GOT3 (cell line): ENCODE measurements at places on chromosomes 6 and 20.

DNA sequence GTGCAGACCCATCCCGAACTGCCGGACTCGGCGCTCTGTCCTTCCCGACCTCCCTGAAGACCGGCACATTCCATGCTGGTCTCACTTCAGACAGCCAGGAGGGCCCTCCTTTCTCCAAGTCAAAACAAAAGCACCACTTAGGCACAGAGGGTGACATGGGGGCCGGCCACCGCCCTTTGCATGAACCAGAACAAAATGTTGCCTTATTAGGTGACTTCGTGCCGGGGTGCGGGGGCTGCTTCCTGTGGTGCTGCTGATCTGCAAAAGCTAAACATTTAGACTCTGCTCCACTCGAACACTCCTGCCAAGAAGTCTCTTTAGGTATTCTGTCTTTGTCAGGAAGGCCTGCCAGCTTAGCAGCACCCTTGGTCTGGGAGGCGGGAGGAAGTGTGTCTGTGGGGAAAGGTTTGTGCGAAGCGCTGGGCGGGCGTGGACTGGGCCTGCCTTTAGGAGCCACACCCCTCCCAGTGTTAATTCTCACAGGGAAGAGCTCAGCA lies 133.8 kb downstream of the SMOC2 start:
- DNase-seq, result no peak

- no peak for DNase-seq
These were observed 345.9 kb downstream of the TAF4 start for GRCh38 chr20:61719691-61720347.

DNA sequence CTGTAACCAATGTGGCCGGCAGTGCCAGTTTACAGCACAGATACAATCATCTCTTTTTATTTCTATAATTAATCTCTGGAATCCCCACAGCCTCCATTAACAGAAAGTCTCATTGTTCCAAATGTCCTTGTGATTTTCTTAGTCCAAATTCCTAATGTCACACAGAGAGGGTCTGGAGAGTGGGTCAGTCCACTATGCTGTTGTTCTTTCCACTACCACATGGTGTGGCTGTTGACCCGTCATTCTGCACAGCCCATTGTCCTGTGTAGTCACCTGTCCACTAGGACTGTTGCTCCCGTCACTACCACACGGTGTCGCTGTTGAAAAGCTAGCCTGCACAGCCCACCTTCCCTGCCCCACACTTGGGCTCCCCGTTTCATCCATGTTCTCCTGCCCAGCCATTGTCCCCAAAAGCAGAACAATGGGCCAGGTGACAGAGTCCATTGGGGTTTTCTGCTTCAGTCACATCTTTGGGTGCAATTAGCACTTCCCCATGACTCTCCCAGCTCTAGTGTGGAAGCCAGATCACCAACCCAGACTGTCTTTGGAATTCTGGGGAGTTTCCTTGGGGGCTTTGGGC lies 8.6 kb upstream of the LBP start:
- DNase-seq, result no peak

GRCh38 chr6:169160091-169160854 lies 93.4 kb downstream of the THBS2 start:
- no peak for DNase-seq

DNA sequence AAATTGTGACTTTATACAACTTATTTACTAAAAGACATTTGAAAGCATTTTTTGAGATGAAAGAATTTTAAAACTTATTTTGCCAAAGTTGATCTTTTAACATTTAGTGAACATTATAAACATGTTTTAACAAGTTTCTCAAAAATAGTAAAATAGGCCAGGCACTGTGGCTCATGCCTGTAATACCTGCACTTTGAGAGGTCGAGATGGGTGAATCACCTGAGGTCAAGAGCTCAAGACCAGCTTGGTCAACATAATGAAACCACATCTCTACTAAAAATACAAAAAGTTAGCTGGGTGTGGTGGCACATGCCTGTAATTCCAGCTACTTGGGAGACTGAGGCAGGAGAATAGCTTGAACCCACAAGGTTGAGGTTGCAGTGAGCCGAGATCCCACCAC lies 78.6 kb downstream of the CLVS2 start:
- no peak for DNase-seq

DNA sequence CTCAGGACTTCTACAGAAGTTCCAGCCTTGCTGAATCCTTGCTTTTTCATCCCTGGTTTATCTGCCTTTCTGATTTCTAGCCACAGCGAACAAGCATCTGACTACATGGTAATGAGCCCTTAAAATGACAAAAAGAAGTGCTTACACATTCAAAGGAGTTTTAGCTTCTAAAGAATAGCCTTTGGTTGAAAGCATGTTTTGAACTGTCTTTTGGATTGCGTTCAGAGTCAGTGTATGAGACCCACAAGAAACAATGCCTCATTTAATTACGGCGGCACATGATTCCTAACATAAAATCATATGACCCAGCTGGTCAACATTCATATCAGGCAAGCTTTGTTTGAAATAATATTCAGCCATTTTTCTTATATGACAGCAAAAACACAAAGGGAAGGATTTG lies 784.2 kb downstream of the KIF16B start:
- no peak for DNase-seq

- DNase-seq, result no peak
These were observed 902.3 kb upstream of the CITED2 start for GRCh38 chr6:140276719-140277118.

DNA sequence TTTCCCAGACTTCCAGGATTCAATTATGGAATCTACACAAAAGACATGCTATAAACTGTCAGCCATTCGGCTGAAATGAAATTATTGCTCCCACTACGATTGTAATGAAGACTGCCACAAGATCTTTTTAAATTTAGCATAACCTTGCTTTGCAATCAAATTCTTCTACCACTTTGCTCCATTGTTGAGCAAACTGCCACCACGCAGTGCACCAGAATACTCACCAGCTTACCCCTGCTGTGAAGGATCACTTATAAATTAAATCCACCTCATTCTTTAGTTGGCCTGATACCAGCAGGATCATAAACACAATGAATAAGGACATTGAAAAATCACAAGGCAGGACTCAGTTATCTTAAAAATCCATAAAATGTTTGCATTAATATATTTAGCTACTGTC lies 151.8 kb upstream of the PRND start:
- no peak for DNase-seq

DNA sequence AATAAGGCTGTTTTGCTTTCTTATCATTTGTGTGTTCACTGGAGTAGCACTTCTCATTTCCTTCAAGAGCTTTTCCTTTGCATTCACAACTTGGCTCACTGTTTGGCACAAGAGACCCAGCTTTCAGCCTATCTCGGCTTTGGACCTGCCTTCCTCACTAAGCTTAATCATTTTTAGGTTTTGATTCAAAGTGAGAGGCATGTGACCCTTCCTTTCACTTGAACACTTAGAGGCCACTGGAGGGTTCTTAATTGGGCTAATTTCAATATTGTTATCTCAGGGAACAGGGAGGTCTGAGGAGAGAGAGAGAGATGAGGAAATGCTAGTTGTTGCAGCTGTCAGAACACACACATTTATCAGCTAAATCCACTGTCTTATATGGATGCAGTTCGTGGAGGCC lies 82.9 kb upstream of the SCAF8 start:
- no peak for DNase-seq

GRCh38 chr6:41545247-41545702 lies 906 bp upstream of the FOXP4 start:
- no peak for DNase-seq

- no peak for DNase-seq
These were observed 1.1 kb downstream of the CITED2 start for GRCh38 chr6:139373154-139373927.

DNA sequence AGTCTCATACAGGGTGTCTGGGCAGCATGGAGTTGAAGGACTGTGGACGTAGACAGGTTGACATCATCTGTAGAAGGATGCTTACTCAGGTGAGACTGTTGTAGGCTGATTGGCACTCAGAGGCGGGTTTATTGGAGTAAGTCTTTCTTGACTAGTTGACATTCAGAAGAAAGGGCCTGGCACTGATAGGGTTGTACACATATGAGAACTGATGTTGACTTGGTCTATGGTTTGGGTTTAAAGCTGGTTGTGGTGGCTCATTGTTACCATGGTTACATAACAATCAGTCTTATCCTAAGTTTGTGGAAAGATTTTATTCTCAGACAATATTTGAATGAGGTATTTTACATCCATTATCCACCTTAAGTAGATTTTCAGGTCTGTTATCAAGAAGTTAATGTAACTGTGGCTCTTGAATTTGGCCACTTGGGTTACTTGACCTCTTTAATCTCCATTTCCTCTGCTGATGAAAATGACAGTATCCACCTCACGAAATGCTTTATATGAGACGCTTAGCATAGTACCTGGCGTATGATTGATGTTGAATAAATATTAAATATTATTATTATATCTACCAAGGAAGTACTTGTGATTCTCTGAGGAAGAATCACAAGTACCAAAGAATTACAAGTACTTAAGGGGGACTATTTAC lies 109.3 kb downstream of the DNAH8 start:
- DNase-seq, result no peak

- DNase-seq, result no peak
These were observed 384 bp upstream of the MANEA start for GRCh38 chr6:95576998-95577303.

DNA sequence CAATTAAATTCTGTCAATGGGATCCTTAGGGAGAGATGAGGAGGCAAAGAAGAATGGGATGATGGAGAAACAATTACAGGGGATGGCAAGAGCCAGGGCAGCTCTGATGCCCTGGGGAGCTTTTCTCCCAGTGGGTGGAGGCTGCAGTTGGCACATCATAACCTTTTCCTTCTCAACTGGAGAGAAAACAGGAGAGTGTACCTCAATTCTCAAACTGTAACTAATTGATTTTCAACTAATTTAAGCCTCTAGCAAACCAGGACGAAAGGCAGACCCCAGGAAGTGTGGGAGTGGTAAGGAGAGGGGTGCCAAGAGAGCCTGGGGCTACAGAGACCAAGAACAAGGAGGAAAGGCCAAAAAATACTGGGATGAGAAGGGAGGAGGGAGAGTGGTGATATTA lies 5.7 kb downstream of the BMP5 start:
- DNase-seq, result no peak

DNA sequence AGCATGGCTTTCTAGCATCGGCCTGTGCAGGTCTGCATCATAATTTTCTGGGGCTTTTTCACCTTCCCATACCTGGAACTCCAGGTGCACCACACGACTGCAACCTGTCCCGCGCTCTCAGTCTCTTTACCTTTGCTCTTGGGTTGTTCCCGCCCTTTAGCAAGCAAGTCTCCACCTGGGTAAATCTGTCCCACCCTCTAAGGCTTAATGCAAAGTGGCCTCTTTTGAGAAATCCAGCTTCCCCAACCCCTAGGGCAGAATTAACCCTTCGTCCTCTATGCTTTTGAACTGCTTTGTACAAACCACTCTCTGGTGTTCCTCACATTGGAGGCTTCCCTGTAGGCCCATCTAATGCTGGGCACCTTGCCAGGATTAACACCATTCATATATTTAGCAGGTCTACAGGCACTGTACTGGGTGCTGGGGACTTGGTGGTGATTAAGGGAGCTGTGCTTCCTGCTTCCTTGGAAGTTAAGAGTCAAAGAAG lies 2.8 kb downstream of the ITPR3 start:
- DNase-seq, result no peak

DNA sequence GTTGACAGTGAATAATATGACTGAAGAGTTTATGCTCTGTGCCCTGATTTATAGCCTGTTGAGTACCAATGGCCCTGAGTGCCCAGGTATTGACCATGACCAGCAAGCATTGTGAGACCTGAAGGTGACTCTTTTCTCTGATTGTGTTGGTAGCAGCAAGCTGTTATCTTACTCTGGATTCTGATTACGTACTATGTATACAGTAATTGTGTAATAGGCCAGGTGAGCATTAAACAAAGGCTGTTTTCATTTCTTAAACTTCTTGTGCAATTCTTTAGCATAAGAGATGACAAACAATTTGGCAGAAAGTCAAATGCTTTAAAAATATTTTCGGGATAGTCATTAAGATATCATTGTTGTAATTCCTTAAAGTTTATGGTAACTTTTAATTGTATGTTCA lies 111.7 kb upstream of the PTPRK start:
- DNase-seq, result no peak

GRCh38 chr6:53144802-53145201 lies 3.8 kb downstream of the GCM1 start:
- DNase-seq, result no peak

GRCh38 chr6:94215552-94215951 lies 796.2 kb upstream of the EPHA7 start:
- no peak for DNase-seq

DNA sequence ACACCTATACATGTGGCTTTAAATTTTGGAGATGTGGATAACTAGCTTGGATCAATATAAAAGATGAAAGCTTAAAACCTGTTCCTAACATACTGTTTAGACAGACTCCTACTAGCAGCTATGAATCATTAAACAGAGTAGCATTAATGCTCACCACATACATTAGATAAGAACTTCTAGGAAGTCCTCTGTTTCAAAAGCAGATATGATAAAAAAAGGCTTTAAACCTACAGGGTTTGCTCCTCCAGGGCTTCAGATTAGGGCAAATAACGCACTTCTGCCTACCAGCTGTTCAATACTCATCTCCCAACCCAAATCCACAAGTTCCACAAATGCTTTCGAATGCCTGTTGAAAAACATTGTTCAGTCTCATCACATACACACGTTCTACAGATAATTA lies 1.5 kb downstream of the REPS1 start:
- no peak for DNase-seq

DNA sequence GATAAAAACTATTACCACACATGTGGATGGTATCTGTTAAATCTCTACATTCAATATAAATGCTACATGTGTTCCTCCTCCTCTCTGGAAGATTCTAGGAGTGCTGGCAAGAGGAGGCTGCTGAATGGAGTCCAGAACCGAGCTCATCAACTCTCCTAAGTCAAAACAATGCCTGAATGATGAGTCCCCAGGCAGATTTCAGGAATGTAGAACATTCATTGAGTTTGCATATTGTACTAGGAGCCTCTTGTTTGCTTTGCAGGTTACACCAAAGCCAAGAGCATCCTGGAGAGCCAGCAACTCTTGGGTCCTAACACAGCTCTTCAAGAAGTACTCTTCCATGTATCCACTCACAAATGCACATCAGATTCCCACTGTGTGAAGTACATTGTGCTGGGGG lies 117.6 kb upstream of the UST start:
- no peak for DNase-seq

DNA sequence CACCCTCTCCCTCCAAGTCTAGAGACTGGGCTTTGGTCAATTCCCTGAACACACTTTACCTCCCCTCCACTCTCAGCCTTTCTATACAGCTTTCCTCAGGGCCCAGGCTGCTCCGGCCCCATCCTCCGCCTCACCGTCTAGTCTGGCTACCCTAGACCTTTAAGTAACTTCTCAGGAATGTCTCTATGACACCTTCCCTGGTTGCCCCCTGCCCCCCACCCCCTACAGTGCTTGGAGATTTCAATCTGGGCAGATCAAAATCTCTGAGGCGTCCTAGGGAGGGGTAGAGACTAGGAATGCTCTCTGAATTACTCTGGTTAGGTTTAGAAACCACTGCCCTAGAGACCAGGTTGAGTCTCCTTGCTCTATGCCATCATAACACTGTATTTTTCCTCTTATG lies 6.1 kb downstream of the UBE2J1 start:
- DNase-seq, result no peak

- DNase-seq, result no peak
These were observed 6.5 kb downstream of the BTN2A2 start for GRCh38 chr6:26389349-26389894.

- DNase-seq, result no peak
These were observed 184.7 kb downstream of the CDKAL1 start for GRCh38 chr6:20718705-20719653.
